ENCODE measurements at places on chromosomes 4 and X.
A peak's percentile ranks its signal among the peaks of the same experiment; 100 is the strongest.

DNA sequence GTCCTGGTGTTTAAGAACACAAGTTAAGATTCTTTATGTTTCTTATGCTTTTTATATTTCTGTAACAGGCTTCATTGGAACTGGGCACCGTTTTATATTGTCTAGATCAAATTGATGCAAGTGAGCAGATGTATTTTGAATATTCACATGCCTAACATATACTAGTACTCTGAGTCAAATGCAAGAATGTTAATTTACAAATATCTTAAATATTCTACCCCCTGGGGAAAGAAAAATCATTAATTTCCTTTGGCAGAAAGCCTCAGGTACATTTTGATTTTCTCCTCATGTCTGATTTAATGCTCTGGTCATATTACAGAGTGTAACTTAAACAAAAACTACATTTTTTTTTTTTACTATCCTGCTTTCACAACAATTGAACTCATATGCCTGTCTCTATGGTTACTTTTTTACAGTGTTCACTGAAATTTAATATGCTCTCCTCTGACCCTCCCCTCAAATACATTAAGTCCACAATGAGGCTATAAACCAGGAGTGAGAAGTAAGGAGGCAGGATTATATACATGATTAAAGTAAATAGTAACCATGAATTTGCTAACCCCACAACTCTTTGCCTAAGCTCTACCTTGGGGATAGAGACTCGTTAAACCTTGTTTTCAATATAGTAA lies 2.4 kb upstream of the NSUN7 start:
- no peak for DNase-seq

DNA sequence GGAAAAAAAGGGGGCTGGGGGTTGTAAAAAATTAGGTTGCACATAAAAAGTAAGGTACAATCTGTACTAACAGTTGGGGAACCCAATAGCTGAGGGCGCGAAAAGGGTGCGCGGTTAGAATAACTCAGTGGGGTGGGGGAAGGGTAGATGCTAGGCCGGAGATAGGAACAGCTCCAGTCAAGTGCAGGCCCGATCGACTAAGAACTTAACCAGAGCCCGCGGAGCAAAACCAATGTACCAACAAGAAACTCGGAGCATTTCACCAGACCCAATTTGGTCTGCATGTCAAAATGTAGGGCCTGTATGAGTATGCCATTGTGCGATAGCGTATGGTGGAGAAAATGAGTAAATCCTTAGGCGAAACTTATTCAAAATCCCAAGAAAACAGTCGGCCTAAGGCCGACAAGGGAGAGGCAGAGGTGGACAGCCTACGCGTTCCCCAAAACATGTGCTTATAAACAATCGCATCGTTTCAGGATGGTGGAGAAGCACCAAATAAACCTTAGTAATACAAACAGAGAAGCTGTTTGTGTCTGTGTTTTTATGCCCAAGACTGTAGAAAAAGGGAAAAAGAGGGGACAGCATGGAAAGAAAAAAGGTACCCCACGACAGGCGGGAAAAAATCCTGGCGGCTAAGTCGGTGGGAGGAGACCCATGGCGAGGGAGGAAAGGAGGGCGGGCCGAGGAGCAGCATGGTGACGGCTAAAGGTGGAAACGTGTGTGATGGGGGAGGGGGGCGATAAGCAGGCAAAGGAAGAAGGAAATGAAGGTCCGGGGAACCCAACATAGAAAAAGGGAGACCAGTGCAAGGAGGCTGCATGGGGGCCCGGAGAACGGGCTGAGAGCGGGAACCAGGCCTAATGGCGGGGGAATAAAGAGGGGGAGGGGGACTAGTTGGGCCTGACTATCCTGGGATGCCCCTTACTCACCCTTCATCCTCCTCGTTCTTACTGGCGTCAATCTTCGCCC lies 990 bp downstream of the HNRNPD start:
- peak; percentile 62 for DNase-seq

- no peak for DNase-seq
Observed at GRCh38 chr4:158912806-158913205, 144.0 kb downstream of the FNIP2 start.

DNA sequence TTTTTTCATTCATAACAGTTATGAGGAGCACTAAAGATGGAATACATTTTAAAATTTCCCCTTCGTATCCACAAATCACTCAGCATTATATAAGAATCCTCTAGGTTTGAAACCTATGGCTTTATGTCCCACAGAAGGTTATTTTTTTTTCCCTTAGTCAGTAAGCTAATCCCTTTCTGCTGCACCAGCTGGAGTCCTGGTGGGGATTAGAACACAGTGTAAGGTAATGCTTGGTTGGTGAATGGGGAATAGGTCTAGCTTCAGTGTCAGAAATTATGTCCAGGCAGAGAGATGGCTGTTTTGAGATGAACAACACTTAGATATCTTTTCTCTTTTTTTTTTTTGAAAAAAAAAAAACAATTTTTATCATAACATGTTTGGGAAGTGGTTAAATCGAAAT lies 116.6 kb downstream of the RASGEF1B start:
- no peak for DNase-seq

GRCh38 chrX:155774387-155774786 lies 106.8 kb upstream of the VAMP7 start:
- DNase-seq = no peak

DNA sequence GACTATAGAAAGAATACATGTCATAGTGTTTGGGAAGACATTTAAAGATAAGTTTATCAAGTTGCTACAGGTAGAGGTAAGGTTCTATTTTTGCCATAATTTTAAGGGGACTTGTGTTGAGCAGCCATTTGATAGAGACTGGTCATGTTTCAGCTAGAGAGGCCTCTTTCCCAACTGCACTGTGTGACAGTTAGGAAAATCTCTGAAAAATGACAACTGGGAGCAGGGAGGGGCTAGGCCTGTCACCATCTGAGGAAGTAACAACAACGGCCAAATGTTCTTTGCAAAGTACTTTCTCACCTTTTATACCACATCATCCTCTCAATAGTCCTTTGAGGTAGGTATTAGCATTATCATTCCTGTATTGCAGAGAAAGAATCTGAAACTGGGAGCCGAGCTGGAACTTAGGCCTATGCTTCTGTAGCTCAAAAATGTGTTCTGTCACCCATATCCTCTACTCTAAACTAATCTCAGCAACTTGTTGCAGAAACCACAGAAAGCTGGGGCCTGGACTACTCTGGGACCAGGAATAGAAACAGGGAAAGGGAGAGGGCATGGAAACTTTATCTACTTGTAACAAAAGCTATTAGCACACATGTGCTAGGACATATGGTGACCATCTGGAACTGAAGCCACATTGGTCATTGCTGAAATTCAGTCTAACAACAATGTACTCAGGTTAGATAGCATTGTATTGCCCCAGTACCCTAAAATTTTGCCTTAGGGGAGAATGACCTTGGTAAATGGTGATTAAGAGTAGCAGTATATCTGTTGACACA lies 198.9 kb downstream of the MID1IP1 start:
- DNase-seq = no peak

- no peak for DNase-seq
Observed at GRCh38 chr4:184668511-184669114, 19.1 kb downstream of the PRIMPOL start.

GRCh38 chr4:124212815-124213630 lies 499.5 kb downstream of the ANKRD50 start:
- no peak for DNase-seq

DNA sequence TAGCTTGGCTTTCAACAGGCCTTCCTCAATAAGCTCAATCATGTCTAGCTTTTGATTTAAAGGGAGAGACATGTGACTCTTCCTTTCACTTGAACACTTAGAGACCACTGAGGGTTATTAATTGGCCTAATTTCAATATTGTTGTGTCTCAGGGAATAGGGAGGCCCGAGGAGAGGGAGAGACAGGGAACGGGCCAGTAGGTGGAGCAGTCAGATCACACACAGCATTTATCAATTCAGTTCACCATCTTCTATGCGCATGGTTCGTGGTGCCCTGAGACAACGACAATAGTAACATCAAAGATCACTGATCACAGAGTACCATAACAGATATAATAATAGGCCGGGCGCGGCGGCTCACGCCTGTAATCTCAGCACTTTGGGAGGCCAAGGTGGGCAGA lies 17.8 kb downstream of the ZNF81 start:
- DNase-seq = no peak

DNA sequence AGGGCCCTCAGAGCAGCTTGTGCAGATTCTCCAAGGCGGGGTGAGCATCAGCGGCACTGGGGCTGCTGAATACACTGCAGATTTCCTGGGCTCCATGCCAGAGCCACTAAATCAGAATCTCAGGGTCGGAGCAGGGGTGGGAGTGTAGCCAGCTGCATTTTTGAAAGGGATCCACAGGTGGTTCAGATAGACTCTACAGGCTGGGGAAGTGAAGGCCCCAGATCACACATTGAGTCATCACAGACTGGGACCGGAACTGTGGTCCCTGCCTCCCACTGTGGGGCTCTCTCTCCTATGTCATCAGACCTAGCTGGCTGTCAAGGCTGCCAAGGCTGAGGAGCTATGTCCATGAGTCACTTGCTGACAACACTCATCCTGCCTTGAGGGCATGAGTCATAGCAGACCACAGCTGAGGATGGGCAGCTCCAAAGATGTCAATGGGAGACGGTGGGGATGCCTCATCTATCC lies 162.3 kb upstream of the MAMLD1 start:
- DNase-seq = no peak

DNA sequence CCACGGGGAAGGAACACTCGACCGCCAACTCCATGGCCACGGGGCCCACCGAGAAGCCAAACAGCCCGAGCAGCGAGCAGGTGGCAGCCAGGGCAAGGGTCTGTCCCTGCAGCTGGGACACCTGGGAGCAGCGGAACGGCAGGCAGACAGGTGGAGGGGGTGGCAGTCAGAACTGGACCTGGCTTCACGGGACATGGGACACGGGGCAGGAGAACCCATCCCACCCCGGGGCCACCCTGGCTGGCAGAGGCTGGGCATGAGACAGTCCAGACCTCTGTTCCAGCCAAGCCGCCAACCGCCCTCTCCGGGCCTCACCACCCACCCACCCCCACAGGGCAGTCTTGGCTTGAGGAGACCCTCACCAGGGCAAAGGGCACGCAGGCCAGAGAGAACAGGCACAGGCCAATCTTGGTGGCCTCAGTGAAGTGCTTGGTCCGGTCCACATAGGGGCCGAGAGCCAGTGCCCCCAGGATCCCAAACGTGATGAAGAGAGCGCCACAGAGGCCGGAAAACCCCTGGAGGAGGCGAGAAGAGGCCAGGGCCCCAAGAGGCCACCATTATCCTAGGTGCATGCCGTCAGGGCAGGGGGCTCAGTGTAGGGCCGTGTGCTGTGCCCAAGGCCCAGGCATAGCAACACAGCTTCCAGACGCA lies 5.6 kb downstream of the SLC49A3 start:
- DNase-seq = no peak

GRCh38 chr4:11842620-11843263 lies 414.0 kb upstream of the HS3ST1 start:
- DNase-seq = no peak

DNA sequence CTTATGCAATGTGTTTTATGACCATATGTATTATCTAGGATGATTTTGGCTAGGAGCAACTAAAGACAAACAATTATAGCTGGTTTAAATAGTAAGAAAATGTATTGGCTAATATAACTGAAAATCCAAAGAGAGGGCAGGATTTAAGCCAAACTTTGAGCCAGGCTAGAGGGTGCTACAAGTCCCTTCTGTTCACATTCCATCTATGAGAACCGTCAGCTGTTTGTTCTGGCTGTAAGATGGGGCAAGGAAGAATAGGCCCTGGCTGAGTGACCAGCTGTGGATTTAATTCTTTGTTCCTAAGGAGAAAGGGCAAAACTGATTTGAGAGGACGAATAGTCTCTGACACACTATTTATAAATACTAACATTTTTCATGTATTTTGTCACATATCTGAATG lies 79.2 kb upstream of the UGT8 start:
- DNase-seq = no peak

DNA sequence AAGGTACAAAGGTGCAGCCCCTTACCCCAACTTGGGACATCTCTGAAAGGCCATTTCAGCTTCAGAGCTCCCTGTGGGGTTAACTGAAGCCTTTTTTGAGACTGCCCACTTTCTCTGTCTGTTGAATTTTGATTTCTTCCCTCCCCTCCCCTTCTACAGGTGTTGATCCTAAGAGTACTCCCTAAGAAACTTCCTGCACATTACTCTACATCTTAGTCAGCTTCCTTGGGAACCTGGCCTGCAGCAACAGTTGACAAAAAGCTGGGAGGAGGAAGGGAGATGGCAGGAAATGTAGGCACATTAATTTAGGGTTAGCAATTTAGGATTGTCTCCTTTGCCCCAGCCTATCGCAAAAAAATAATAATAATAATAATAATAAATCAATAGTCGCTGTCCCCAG lies 1.2 kb upstream of the IDS start:
- no peak for DNase-seq

DNA sequence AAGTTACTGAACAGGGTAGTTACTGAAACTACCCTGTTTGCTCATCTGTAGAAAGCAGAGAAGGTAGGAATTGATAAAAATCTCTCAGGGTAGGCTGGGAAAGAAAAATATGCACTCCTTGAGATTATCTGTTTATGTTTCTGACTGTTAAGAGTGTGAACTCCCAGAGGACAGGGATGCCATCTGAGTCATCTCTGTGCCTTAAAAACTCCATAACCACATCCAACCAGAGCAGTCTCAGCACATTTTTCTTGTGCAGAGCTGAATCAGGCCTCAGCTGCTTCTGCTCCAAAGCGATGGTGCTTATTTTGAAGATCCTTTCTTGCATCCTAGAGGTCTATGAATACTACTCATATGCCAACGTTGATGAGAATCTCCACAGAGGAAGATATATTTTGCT lies 9.9 kb downstream of the CENPVL3 start:
- no peak for DNase-seq

DNA sequence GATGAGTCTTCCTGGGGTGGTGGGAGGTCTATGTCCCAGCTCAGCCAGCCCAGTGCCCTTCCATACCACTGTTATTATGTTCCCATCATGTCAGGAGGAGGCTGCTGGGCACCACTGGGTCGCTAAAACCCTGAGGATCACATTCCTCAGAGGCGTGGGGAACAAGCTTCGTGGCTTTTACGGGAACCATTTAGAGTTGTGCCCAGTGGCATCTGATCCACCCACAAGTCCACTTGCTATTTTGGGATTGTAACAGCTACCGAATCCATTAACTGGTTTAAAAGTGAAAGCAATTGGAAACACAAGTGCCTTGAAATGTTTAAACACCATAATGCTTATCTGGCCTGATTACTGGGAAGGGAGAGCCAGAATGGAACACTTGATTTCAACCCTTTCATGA lies 13.1 kb upstream of the CCKAR start:
- no peak for DNase-seq

- no peak for DNase-seq
Observed at GRCh38 chrX:53681661-53682060, 4.9 kb downstream of the HUWE1 start.
